ENCODE measurements at places on chromosomes 2 and 18. TPM values are rescaled to one million over a fixed set of nuclear protein-coding genes. Genes with fewer than 3 reads are reported as not detected.

DNA sequence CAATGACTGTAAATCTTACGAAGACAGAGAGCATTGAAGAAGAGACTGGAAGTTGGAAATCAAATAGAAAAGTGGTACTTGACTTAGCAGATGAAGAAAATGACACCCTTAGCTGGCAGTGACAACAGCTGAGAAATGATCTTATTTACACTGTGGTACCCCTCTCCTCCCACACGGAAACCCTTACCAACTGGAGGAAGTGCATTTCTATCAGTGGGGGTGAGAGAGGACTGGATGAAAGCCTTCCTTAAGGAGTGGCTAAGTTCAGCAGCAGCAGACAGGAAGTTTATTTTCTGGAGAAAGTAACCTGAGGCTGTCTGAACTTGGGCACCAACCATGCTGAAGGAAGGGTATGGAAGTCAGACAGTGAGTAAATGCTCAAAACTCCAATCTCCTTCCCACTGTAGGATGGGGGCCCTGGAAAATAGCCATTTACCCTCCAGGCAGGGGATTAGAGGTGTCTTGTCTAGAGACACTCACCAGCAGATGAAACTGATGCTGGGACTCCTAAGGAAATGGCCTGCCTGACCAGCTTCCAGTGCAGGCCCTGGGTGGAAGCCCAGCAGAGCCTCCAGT lies 160.2 kb upstream of the NCK2 start:
- no peak for DNase-seq

DNA sequence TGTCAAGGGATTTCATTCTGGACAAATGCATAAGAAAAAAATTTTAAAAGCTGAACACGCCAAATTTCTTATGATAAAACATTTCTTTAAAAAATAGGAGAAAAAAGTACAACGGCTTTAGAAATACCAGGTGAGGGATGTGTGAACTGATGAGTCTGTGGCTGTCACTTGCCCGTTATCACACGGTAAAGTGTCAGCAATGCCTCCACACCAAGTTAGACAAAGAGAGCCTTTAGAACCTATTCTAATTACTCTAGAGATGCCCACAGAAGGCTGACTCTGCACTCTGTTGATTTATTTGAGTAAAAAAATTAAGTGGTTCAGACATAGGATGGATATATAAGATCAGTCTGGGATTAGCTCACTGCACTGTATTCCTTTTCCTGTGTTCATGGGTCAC lies 523.8 kb downstream of the RNF144A start:
- DNase-seq = no peak

DNA sequence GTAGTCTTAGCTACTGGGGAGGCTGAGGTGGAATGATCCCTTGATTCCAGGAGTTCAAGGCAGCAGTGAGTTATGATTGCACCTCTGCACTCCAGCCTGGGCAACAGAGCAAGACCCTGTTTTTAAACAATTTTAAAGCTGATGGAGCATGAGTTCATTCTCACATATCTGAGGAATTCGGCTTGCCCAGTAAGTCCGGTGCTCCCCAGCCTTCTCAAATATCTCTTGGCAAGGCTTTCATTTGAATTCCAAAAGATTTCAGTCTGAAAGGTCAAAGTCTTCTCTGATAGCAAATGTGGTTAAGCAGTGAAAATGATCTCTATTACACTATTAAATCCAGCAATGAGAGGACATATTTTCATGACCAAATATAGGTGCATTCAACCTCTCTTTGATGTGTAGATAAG lies 27.9 kb downstream of the PIEZO2 start:
- DNase-seq = peak; percentile 17

DNA sequence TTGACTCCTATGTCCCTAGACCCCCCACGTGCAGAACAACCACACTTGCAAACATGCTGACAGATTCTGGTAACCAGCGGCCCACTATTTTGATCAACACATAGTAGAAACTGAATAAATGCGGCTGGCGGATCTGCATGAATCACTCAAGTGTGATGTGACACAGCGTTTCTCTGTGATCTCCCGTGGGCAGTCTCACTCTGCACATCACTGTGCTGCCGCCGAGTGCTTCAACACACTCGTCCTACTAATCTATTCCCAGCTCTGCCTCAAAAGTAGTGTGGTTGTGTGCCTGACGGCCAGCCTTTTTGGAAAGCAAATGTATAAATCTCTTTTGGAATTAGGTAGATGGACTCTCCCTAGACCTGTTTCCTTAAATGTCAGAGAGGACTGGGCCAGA lies 37.3 kb upstream of the TMEM182 start:
- no peak for DNase-seq

- no peak for DNase-seq
Observed at GRCh38 chr2:118851650-118852049, 4.2 kb upstream of the EN1 start.

DNA sequence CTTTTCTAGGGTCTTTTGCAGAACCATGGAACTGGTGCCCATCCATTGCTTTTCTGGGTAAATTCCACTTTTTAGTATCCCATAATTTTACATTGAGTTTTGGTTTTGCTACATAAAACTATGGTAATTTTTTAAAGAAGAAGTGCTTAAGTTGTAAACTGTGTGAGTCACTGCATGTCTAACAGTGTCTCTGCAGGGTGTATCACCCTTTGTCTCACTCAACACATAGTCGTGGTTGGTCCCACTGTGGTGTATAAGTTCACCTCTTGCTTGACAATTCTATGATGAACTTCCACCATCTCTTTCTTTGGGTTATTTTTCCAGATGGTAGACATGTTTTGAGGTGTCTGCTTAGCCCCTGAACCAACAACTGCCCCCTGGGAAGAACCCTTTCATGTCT lies 10.5 kb downstream of the SCTR start:
- DNase-seq = no peak

- no peak for DNase-seq
Observed at GRCh38 chr2:1501038-1501851, 88.0 kb downstream of the TPO start.

MATN3 gene
- 1.1 TPM for total RNA-seq

ABCG5 gene
- total RNA-seq = not detected

CFAP65 gene
- not detected for total RNA-seq

SNORC gene
- 0.72 TPM for total RNA-seq

SKOR2 gene
- total RNA-seq = not detected

NETO1 gene
- not detected for total RNA-seq

VWC2L gene
- total RNA-seq = not detected

LRP2 gene
- 0.41 TPM for total RNA-seq

DCDC2C gene
- total RNA-seq = not detected
